Stomach (tissue), 19 donors: ENCODE measurements at places on chromosomes 12 and 14. TPM values are rescaled to one million over a fixed set of nuclear protein-coding genes. Genes with fewer than 3 reads are reported as not detected.
A peak's percentile ranks its signal among the peaks of the same experiment; 100 is the strongest.

The DENND5B gene
- 21.4 TPM for total RNA-seq

The DPF3 gene
- total RNA-seq, result 4.2 TPM

The CPNE8 gene
- 9.7 TPM for total RNA-seq

The CD27 gene
- total RNA-seq, result not detected

The TMCC3 gene
- total RNA-seq, result 5.8 TPM

The ADGRD1 gene
- total RNA-seq, result 43.8 TPM

The KRT1 gene
- not detected for total RNA-seq

The RFLNA gene
- 78.6 TPM for total RNA-seq

The SCN8A gene
- total RNA-seq, result 8.7 TPM

The VPS37B gene
- total RNA-seq, result 51.6 TPM

DNA sequence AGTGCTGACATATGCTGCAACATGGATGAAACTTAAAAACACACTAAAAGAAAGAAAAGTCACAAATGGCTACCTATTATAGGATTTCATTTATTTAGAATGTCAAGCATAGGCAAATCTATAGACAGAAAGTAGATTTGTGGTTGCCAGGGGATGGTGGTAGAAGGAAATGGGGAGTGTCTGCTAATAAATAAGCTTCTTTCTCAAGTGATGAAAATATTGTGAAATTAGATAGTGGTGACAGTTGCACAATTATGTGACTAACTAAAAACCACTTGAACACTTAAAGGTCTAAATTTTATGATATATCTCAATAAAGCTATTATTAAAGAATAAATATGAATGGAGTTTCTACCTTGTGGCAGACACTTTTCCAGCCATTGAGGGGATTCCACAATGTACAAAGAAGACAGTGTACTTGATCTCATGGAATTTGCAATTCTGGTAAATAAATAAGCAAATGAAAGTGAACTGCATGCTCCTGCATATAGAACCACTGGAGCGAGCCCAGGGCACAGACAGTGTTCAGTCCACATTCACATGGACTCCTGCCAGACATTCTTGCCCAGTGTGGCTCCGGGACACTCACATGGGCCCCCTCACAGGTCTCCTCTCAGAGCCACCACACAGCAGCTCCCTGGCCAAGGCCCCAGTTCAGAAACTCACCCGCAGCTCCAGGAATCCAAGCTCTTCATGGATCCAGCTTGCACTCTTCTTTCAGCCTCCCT is 107.1 kb upstream of the ARID2 start:
- DNase-seq, result no peak

DNA sequence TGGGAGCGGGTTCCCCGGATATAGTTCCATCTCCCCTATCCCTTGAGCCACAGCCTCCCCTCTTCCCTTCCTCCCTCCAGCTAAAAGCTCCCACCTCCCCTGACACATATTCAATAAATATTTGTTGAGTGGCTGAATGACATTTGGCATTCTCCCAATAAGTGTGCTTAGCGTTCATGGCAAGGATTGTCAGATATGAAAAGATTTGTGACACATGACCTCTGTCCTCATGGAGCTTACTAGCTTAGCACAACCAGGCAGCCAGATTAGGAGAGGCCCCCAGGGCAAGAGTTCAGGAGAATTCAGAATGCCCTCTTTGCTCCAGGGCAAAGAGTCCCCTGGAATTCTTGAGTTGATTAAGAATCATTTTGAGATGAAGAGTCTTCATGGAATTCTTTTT is 22.5 kb upstream of the SLC6A12 start:
- DNase-seq, result no peak

DNA sequence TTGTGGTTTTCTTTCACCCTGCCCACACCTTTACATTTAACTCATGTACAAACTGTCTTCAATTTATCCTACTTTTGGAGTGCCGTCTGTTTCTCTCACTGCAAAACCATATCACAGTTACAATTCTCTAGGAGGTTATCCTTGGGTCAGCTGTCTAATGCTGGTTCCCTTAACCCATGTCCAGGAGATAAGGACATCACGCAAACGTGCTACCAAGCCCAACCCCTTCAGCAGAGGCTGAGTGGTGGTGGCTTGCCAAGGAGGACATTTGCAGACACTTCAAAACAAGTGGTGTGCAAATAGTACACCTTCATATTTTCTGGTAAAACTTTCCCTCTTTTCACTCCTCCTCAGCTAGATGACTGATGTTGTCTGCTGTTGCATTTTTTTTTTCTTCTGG is 167.9 kb downstream of the PAX9 start:
- no peak for DNase-seq

DNA sequence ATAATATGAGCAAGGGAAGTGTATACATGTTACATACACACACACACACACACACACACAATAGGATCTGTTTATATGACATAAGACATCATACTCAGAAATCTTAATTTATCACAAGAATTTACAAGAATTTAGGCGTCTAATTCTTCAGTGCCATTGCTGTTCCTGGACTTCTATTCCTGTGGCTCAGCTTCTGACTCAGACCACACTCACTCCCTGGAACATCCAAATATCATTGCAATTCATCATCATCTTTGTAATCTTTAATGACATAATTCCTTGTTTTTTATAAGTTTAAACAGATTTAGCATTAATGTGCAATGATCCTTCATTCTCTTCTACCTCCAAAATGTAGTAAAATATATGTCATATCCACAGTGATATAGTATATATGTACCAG is 544.2 kb downstream of the FOXG1 start:
- no peak for DNase-seq

GRCh38 chr14:24609655-24610344 is at the start of gene GZMH:
TSS of gene GZMH (minus strand) at chr14:24609685. CDS start at chr14:24609613, 72 bp downstream.
- DNase-seq, result no peak

DNA sequence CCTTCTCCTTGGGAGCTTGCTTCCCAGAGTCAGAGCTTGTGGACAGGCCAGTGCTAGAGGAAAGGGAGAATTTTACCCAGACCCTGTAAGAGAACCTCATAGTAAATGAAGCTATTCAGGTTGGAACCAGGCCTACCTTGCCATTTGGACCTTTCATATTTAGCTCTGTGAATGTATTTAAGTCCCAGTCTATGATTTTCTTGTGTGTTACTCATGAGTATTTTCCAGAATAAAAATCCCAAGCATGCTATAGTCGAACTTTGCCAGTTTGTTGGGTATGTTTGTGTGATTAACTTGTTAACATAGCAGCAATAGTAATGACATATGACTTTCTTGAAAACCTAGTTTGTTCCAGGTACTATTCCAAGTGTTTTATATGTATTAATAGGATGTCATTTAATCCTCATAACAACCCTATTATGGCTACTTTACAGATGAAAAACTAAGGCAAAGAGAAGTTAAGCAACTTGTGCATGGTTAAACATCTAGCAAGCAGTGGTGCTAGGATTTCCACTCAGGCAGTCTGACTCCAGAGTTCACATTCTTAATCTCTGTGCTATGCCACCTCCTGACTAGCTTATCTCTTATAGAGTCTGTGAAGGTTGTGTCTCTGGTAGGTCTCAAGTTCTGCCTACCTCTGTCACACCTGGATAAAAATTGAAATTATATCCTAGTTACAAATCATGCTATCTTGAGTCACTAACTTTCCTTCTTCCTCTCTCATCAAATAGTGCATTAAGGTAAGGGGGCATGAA is 47.9 kb upstream of the GARIN2 start:
- no peak for DNase-seq

GRCh38 chr14:92105073-92105892 is 1.1 kb downstream of the ATXN3 start:
- DNase-seq, result no peak

GRCh38 chr12:71958457-71958856 is 19.8 kb downstream of the TPH2 start:
- DNase-seq, result no peak

DNA sequence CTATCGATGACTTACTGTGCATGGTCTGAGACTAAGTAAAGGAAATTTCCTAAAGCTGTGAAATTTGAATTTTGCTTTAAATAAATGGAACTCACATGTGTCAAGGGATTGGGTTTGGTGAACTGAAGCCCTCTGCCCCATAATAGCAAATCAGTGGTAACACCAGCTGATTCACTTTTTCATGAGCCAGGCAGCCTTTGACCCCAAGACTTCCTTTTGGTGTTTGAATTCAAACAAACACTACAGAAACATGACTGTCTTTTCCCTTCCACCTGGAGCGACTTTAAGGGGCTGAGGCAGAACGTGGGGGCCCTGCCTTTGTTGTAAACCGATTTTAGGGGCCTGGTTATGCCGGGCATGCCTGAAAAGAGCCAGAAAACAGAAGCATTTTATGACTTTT is 28.8 kb downstream of the KCTD10 start:
- no peak for DNase-seq

DNA sequence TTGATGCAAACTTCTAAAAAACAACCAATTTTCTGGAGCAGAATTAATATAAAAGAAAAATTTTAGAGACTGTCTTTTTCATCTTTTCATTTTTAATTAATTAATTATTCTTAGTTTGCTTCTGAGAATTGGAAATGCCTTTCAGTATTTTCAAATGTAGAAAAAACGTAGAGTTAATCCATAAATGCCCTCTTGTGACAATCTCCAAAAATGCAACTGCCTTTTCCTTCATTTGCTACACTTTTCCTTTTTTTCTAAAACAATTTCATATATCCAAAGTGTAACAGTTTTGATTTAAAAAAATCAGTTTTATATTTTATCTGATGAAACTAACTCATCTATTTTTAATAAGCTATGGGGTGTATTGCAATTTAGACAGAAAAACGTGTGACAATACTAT is 409.3 kb downstream of the PRKD1 start:
- DNase-seq, result no peak

GRCh38 chr14:38490273-38490672 is 234.4 kb upstream of the CLEC14A start:
- DNase-seq, result no peak

GRCh38 chr14:73290279-73290678 is 53.0 kb downstream of the PAPLN start:
- no peak for DNase-seq

- no peak for DNase-seq
Measured at GRCh38 chr14:99315197-99315596, 43.2 kb upstream of the BCL11B start.

DNA sequence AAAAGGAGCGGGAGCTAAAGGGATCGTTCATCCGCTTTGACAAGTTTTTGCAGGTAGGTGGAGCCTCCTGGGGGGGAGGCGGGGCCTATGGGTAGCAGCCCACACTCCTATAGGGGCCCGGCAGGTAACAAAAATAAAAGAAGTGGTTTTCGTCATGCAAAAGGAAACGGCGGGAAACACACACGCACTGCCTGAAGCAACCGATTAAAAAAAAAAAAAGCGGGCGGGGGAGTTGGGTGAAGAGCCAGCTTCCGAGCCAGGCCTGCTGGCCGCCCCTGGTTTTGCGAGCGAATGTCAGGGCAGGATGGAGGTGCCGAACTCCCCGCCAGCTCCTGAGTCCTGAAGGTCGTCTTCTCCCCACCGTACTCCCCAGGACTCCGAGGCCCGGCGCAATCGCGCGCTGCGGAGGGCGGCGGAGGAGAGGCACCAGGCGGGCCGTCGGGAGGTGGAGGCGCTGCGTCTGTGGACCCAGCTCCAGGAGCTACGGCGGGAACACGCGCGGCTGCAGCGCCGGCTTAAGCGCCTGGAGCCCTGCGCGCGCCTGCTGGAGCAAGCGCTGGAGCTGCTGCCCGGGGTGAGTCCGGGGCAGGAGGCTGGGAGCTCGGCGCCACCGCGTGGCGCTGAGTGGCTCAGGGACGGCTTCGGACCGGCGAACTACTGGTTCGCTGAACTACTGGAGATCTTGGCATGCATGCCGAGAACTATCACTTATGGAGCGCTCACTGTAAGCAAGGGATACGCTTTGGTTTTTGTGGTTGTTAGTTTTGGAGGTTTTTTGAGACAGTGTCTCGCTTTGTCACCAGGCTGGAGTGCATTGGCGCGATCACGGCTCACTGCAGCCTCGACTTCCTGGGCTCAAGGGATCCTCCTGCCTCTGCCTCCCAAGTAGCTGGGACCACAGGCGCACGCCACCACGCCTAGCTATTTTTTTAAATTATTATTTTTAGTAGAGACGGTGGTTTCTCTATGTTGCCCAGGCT is 3.6 kb downstream of the CFAP73 start:
- peak; percentile 90 for DNase-seq

GRCh38 chr12:22250762-22251161 is 83.7 kb downstream of the ST8SIA1 start:
- DNase-seq, result no peak

GRCh38 chr12:95877622-95878021 is 18.9 kb downstream of the SNRPF start:
- DNase-seq, result no peak

DNA sequence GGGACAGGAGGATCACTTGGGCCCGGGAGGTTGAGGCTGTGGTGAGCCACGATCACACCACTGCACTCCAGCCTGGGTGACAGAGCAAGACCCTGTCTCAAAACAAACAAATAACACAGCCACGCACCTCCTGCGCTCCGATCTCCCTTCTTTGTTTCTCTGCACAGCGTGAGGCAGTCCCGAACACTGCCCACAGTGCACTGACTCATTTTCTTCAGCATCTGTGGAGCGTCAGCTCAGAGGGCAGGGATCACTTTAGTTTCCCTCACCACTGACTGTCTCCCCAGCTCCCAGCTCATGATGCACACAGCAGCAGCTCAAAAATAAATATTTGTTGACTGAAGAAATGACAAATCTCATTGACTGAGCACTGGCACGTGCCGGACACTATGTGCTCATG is 883 bp upstream of the MYL2 start:
- no peak for DNase-seq

GRCh38 chr14:90319173-90319572 is 12.6 kb downstream of the NRDE2 start:
- no peak for DNase-seq

- no peak for DNase-seq
Measured at GRCh38 chr12:58880639-58881038, 39.7 kb downstream of the LRIG3 start.

GRCh38 chr12:67545298-67545697 is 103.2 kb upstream of the DYRK2 start:
- DNase-seq, result no peak

GRCh38 chr12:124993626-124994436 is at the start of gene BRI3BP:
TSS of gene BRI3BP (plus strand) at chr12:124993645. CDS start at chr12:124993791, 146 bp downstream.
- DNase-seq, result peak; percentile 84

GRCh38 chr12:39807043-39807442 is 187.4 kb upstream of the ABCD2 start:
- no peak for DNase-seq

- DNase-seq, result no peak
Measured at GRCh38 chr14:50967790-50968189, 23.5 kb upstream of the PYGL start.
